ENCODE measurements at places on chromosomes 7 and 10. TPM values are rescaled to one million over a fixed set of nuclear protein-coding genes. Genes with fewer than 3 reads are reported as not detected.

The NPSR1 gene
- not detected for total RNA-seq

The COL13A1 gene
- 4.4 TPM for total RNA-seq

The HOXA3 gene
- total RNA-seq = 0.35 TPM

The PITX3 gene
- total RNA-seq = 0.32 TPM

The STEAP4 gene
- total RNA-seq = 48.2 TPM

The PIP gene
- total RNA-seq = not detected

The PNLIPRP2 gene
- not detected for total RNA-seq

The OR2A5 gene
- not detected for total RNA-seq

The LIPF gene
- not detected for total RNA-seq

The SPAM1 gene
- total RNA-seq = not detected

The PNLIPRP3 gene
- total RNA-seq = not detected

The BAMBI gene
- total RNA-seq = 35.1 TPM

The FMC1 gene
- total RNA-seq = 38.8 TPM

The OR13A1 gene
- not detected for total RNA-seq

The ARMC3 gene
- not detected for total RNA-seq

The TMUB1 gene
- total RNA-seq = 35.3 TPM

The FBXO24 gene
- 0.76 TPM for total RNA-seq

The HTR5A gene
- not detected for total RNA-seq

The TNKS2 gene
- total RNA-seq = 18.4 TPM

The METTL27 gene
- 0.53 TPM for total RNA-seq

The DRGX gene
- total RNA-seq = not detected

The CCL26 gene
- 1.3 TPM for total RNA-seq

The CTAGE8 gene
- total RNA-seq = 0.28 TPM

The TET1 gene
- total RNA-seq = 4.5 TPM

The PPP1R9A gene
- 28.5 TPM for total RNA-seq

The GPNMB gene
- total RNA-seq = 193 TPM

The GNG11 gene
- 14.7 TPM for total RNA-seq

The TRPV5 gene
- total RNA-seq = not detected

The INHBA gene
- total RNA-seq = 21.9 TPM

Data from right cardiac atrium (tissue), 5 donors.